ENCODE measurements at places on chromosomes 12 and 14.

- no peak for DNase-seq
Observed at GRCh38 chr12:18882690-18883089, 144.8 kb downstream of the CAPZA3 start.

DNA sequence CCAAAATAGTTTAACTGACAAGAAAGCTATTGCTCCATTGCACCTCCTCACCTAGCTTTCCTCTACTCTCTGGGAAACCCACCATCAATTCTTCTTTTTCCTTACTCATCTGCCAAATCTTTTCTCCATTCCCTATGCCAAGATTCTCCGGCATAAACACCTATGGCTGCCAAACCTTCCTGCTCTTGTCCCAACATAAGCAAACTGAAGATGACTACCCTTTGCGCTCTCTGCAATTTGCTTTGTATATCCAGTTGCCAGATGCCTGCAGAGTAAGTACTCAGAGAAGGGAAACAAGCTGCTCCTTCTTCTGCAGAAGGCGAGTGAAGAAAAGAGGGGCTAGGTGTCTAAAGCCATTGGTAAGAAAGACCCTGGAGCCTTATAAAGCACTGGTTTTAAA, 11.5 kb downstream of the PTGER2 start:
- no peak for DNase-seq

DNA sequence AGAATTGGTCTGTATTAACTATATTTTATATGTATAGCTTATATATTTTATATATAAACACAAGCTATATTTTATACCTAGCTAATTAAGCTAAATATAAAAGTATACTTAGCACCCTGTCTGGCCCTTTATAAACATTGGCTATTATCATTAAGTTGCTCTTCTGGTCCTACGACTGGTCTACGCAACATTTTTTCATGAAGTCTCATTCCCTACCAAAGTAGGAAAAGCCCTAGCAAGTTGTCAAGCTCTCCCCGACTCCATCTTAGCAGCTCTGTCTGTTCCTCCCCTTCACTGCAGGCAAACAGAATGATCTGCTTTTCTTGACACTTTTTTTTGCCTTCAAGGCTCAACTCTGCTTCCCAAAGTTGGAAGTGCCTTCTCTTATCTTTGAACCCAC, 36.7 kb upstream of the ELK3 start:
- no peak for DNase-seq

DNA sequence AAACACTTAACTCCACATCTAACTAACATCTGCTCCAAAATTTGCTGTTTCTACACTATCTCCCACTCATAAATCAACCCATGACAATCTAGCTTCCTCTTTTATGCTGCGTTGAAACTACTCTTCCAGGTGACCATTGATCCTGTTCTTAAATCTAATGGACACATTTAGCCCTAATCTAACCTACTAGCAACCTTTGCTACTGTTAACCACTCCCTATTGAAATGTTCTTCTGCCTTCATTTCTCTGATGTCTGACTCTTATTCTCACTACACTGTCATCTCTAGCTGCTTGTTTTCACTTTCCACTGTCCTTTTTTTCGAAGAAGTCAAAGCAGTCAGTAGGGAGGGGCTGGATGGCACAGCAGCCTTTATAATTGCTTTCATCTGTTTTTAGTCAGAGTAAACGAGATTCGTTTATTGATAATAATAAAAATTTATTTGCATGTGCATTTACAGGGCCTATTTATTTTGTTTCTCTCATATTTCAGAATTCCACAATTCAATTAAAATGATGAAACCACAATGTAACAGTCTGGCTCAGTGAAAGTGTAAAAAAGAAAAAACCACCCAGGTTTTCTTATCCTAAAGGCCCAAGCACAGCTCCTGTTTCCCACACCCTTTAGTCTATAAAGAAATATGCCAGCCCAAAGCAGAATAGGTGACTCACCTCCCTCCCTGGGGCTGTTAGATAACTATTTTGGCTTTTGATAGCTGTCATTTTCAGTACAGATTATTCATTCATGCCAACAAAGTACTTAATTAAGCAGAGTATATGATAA, 44.9 kb downstream of the ATP2B1 start:
- no peak for DNase-seq

DNA sequence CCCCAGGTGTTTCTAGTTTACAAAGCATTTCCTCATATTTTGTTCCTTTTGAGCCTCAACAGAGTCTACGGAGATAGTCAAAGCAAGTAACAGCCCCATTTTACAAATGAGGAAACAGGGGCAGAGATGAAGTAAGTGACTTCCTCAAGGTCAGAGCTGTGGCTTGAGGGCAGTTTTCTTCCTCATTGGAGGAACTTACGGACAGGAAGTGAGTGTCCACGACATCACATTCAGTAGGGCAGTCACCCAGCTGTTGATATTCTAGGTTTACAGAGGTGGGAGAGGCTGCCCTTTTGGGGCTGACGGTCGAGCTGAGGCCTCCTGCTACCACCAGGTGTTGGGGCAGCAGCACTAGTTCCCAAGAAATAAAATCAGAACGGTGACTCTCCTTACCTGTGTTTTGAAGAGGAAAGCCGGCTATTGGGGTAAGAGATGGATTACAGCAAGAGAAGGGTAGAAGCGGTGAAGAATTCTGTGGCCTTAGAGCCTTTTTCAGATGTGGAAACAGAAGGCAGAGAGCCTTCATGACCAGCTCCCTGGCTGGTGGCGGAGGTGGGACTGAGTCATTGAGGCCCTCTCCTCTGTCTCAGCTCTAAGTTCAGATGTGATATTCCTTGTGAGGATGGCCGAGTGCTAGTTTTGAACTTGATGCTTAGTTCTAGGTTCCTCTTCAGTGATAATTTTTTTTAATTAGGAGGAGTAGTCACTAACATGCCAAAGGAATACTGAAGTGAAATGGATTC, 41.7 kb downstream of the SUSD6 start:
- no peak for DNase-seq

DNA sequence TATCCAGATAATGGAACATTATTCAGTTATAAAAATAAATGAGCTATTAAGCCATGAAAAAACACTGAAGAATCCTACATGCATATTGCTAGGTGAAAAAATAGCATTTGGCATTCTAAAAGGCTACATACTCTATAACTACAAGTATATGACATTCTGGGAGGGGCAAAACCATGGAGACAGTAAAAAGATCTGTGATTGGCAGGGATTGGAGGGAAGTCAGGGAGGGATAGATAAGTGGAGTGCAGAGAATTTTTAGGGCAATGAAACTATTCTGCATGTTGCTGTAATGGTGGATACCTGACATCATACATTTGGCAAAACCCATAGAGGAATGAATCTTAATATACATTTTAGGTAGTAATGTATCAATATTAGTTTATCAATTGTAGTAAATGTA, 63.1 kb upstream of the SLC38A2 start:
- no peak for DNase-seq

- no peak for DNase-seq
Observed at GRCh38 chr14:99118046-99118721, 153.8 kb downstream of the BCL11B start.

DNA sequence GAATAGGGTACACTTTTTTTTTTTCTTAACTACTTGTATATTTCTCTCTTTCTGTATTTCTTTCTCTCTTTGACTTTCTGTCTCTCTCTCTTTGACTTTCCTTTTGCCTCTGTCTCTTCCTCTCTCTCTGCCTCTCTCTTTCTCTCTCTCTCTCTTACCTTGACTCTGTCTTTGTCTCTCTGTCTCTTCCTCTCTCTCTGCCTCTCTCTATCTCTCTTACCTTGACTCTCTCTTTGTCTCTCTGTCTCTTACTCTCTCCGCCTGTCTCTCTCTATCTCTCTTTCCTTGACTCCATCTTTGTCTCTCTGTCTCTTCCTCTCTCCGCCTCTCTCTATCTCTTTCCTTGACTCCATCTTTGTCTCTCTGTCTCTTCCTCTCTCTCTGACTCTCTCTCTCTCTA, 62.4 kb upstream of the PRMT8 start:
- no peak for DNase-seq

- no peak for DNase-seq
Observed at GRCh38 chr12:10943167-10943566, 4.1 kb upstream of the TAS2R14 start.

GRCh38 chr14:68539241-68539737, 253.6 kb downstream of the ZFP36L1 start:
- no peak for DNase-seq

DNA sequence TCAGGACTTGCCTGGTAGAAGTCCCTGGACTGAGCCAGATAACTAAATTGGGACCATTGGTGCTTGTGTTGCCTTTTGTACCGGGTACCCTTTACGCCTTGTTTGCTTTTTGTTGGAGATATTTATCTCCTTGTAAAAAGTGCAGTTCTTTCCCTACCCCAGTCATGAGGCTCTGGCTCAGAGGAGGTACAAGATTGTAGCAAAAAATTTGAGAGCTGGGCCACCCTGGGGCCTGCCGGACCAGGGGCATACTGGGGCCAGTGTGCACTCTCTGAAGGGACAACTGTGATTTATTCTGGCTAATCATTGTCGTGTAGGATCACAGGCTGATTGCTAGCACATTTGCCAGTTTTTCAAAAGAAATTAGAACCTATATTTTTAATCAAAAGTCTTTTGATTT, 13.2 kb downstream of the TPCN1 start:
- no peak for DNase-seq

GRCh38 chr12:82730953-82731459, 44.3 kb downstream of the TMTC2 start:
- no peak for DNase-seq

- peak; percentile 23 for DNase-seq
Observed at GRCh38 chr12:51021694-51022093, 4.5 kb downstream of the SLC11A2 start.

DNA sequence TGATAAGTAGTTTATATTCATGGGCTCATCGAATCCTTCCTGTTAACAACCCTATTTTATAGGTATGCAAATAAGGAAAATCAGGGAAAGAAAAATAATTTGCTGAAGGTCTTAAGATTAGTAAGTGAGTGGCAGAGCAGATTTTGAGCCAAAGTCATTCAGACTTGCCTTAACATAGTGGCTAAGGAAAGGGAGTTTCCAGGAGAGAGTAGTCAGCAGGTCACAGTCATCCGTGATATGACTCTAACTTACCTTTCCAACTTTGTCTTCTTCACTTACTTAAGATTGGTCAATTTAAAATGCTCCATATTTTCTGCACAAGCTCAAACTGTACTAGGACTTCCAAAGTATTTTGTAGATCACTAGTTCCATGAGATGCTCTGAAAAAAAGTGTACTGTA, 46.6 kb downstream of the AKAP6 start:
- DNase-seq: no peak

- no peak for DNase-seq
Observed at GRCh38 chr12:90823859-90824258, 131.1 kb downstream of the CCER1 start.

DNA sequence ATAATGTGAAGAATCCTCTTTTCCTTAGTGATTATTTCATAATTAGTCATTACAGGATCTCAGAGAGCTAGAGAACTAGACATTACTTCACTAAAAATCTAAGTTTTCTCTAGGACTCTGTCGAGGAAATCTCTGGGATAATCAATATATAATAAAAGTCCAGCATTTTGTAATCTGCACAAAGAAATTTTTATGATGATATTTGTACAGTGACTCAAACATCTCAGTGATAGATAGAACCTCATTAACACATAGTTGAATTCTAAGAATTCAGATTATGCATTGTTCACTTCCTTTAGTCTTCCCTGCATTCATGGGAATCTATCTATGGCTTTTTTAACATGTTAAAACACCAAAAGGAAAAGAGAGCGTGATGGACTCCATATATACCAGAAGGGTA, 11.0 kb downstream of the ITPR2 start:
- DNase-seq: no peak

GRCh38 chr12:71578694-71579258, 84.9 kb downstream of the ZFC3H1 start:
- DNase-seq: no peak

- DNase-seq: no peak
Observed at GRCh38 chr14:86518298-86518697, 988.4 kb downstream of the FLRT2 start.

- no peak for DNase-seq
Observed at GRCh38 chr12:123595729-123596128, 6.2 kb upstream of the DDX55 start.

Measured in CD8-positive, alpha-beta T cell (primary cell).